ENCODE measurements at places on chromosomes 2 and 18.

GRCh38 chr2:56102098-56102497, 81.7 kb upstream of the CCDC85A start:
- no peak for DNase-seq

DNA sequence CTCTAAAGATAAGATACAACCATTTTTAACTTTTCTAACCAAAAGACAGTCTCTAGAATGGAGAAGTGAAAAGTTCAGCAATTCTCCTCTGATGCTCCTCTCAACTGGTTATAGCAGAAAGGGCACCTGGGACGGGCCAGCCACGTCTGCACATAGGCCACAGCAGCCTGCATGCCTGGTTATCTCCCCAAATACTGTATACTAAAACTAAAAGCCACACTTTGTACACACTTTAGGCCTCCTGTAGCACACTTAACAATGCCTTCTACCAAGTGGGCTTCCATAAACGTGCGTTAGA, 179.1 kb downstream of the ANKRD44 start:
- DNase-seq = no peak

- DNase-seq = no peak
These were observed 528 bp upstream of the PPP4R3B start for GRCh38 chr2:55618025-55618274.

DNA sequence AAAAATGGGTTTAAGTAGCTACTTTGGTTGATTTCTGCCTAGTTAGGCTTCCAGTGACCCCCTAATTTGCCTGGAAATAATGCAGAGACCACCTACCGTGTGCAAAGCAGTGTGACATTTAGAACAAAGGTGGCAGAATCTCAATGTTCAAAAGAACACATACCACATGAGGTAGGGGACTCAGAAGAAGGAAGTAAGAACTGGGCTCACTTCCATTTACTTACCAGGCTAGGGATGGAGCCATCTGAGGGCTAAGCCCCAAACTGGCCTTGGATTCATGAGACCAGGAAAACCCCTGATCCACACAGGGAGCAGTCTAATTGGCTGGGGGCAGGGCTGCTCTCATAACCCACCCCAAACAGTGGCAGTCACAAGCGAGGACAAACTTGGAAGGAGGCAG, 190.7 kb downstream of the NCKAP5 start:
- no peak for DNase-seq

- DNase-seq = peak; percentile 36
These were observed 148.5 kb downstream of the MYT1L start for GRCh38 chr2:2182551-2183071.

DNA sequence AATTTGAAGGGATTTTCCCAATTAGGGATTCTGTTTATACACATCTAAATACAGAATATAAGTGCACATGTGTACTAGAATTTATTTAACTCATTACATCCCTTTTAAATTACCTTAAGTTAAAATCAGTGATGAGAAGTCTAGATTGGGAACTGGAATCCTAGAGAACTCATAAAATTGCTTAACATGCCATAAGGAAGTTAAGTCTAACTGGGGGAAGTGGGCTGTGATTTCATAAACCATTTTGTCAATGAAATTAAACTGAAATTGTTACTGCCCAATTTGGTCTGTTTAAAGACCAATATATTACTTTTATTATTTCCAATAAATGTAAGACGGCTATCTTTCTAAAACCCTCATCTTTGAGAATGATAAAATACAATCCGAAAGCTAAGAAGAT, 72.3 kb upstream of the CD226 start:
- DNase-seq = no peak

DNA sequence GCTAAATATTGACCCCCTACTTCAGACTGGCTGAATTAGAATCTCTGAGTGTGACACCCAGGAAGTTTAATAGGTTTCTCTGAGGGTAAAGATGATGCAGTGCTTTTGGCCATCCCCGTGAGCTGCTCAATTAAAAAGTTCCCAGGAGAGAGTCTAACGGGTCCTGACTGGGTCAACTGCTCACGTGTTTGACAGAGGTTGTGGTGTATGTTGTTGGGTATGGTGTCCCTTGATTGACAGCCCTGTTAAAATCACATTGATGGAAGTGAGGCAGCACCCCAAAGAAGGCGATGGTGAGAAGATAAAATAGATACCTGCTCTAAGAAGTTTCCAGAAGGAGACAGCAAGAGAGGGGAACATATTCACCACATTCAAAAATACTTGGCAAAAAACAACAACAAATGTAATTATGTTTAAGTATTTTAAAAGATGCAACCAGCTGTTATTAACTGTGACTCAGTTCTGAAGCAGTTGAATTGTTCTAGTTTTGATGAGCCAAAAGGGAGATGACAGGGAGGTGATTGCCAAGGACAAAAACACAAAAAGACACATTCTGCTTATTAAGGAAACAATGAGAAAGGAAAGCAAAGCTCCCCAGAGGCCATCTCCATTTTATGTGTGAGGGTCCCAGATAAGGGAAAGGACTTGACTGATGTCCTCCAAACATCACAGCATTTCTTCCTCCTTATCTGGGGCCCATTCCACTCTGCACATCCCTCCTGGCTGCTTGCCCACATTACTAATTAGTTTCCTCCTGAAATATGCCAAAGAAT, 11.5 kb upstream of the GMCL1 start:
- no peak for DNase-seq

DNA sequence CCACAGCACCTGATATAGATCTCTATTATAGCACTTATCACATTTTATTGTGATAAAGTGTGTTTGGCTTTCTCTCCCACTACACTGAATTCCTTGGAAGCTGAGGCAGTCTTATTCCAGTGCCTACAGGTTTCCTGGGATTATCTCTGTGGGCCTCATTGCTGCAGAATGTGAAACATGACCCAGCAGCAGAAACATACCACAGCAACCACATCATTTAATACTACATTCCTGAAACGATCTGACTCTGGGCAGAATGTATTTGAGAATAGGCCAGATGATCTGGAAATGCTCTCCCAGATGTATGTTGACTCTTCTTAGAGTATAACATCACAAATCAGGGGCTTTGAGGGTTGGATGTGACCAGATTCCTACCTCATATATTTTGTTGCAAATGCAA, 323.5 kb upstream of the TANK start:
- peak; percentile 41 for DNase-seq

DNA sequence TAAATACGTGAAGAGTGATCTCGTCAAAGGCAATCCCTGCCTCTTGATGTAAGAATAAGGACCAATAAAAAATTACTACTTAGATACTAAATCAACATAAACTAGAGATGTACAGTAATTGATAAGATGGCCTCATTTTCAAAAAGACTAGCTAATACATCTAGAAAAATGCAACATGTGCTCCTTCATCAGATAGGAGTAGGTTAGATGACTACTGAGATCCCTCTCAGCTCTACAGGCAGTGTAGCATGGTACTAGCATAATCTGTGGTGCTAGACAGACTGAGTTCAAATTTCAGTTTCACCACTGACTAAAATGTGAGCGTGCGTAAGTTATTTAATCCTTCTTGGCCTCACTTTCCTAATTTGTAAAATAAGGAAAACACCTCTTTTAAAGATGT, 82.6 kb upstream of the FRZB start:
- DNase-seq = no peak

DNA sequence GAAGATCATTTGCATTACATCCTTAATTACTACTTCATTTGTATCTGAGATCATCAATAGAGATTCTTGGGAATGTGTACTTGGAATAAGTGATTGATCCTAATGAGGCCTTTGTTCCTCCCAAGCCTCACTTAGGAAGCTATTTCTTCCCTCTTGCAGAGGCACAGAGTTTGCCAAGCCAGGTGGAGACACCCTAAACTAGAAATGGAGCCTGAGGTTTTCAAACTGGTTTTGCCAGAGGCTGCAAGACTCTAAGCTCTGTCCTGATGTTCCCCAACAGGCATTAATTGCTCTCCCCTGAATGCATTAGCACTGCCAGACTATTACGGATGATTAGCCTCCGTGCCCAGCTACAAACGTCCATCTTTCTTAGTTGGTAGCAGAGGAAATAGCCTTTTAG, 125.2 kb upstream of the LGALSL start:
- DNase-seq = no peak

DNA sequence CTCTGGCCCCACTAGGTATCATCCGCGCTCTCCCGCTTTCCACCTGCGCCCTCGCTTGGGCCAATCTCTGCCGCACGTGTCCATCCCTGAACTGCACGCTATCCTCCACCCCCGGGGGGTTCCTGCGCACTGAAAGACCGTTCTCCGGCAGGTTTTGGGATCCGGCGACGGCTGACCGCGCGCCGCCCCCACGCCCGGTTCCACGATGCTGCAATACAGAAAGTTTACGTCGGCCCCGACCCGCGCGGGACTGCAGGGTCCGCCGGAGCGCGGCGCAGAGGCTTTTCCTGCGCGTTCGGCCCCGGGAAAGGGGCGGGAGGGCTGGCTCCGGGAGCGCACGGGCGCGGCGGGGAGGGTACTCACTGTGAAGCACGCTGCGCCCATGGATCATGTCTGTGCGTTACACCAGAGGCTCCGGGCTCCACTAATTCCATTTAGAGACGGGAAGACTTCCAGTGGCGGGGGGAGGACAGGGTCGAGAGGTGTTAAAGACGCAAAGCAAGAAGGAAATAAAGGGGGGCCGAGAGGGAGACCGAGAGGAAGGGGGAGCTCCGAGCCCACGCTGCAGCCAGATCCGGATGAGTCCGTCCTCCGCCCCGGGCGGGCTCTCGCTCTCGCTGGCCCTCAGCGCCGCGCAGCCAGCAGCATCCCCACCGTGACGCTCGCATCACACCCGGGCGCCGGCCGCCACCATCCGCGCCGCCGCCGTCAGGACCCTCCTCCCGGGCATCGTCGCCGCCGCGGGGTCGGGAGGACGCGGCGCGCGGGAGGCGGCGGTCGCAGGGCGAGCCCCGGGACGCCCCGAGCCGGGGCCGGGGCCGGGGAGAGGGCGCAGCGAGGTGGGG, 664 bp downstream of the NETO1 start:
- peak; percentile 16 for DNase-seq

GRCh38 chr18:39693359-39693758, 2127.8 kb upstream of the CELF4 start:
- no peak for DNase-seq

- DNase-seq = no peak
These were observed 106.8 kb upstream of the ZFP36L2 start for GRCh38 chr2:43333101-43333655.

GRCh38 chr2:177666408-177666807, 273.8 kb downstream of the AGPS start:
- DNase-seq = no peak
